GM12865 (cell line): ENCODE measurements at places on chromosomes 12 and 14.
A peak's percentile ranks its signal among the peaks of the same experiment; 100 is the strongest.

DNA sequence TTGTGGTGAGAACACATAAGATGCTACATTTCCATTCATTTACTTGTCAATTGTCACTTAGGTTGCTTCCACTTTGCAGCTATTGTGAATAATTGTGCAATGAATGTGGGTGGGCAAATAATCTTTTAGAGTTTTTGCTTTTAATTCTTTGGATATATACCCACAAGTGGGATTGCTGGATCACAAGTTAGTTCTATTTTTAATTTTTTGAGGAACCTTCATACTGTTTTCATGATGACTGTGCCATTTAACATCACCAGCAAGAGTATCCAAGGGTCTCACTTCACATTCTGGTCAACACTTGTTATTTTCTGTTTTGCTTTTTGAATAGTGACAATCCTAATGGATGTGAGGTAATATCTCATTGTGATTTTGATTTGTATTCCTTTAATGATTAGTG, 10.5 kb downstream of the CLEC6A start:
- no peak for DNase-seq

- DNase-seq = no peak
Measured at GRCh38 chr12:83031196-83031595, 344.5 kb downstream of the TMTC2 start.

DNA sequence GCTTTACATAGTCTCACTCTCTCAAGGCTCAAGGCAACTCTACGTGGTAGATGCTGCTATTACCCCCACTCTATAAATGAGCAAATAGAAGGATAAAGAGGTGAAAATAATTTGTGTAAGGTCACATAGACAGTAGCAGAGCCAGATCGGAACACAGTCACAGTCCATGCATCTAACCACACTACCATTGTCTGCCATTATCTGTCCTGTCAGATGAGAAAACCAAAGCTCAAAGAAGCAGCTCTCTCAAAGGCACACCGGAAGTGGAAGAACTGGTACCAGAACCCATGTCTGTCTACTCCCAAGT, 134.4 kb upstream of the NUDT4 start:
- DNase-seq = no peak

GRCh38 chr14:72808564-72808963, 85.3 kb downstream of the DPF3 start:
- DNase-seq = no peak

- peak; percentile 70 for DNase-seq
Measured at GRCh38 chr14:105448706-105449111, 25.9 kb upstream of the CRIP2 start.

DNA sequence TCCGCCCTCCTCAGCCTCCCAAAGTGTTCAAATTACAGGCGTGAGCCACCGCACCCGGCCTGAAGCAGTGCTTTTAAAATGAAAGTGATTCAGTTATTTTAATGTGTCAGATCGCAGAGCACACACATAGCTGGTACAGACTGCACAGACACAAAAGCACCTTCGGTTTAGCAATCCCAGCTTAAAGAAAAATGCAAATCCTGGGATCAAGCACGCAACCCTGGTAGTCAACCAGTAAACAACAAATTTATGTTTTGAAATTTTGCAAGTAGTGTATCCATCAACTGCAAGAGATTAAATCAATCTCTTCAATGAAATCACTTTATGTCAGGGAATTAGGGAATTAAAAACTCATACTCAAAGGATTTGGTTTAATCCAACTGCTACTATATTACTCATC, 28.4 kb downstream of the SLC38A1 start:
- DNase-seq = no peak

DNA sequence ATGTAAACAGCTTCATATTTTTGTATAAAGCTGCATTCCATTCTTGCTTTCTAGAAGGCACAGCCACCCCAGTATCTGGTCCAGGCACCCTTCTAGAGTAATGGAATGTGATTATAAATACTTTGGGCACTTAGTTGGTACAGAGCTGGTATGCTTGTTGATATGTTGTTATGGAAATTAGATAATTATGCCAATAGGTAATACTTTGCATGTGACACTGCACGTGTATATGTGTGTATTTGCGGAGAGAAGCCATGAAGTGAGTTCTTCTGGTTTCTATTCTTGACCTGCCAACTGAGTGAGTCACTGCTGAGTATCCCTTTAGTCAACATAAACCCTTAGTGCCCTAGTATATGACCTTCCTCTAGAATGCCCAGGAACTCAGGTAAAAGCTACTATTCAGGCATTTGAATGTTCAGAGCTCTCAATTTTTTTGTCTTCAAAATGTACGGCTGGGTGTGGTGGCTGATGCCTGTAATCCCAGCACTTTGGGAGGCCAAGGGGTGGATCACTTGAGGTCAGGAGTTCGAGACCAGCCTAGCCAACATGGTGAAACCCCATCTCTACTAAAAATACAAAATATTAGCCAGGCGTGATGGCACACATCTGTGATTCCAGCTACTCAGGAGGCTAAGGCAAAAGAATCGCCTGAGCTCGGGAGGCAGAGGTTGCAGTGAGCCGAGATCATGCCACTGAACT, 6.2 kb upstream of the TCP11L2 start:
- no peak for DNase-seq

- DNase-seq = peak; percentile 54
Measured at GRCh38 chr12:102652645-102653313, 172.4 kb upstream of the IGF1 start.

- DNase-seq = no peak
Measured at GRCh38 chr12:202081-202731, 11.8 kb downstream of the SLC6A12 start.

- DNase-seq = no peak
Measured at GRCh38 chr14:104536942-104537612, 42.5 kb upstream of the C14orf180 start.

DNA sequence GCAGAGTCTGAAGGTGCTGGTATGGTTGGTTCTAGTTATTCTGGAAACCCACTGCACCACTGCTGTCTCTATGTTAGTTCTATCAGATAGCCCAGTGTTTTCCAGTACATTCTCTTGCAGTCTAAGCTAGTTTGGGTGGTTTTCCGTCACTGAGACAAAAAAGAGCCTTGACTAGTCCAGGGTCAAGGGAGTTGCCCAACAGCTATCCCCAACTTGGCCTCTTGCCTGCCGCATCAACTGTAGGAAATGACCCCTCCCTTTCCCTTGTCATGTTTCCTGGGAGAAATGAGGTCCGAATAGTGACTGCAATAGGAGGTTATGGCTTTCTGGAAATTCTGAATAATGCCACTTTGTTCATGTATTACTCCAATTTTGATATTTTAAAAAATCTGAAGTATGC, 160.4 kb downstream of the EFCAB11 start:
- DNase-seq = no peak

DNA sequence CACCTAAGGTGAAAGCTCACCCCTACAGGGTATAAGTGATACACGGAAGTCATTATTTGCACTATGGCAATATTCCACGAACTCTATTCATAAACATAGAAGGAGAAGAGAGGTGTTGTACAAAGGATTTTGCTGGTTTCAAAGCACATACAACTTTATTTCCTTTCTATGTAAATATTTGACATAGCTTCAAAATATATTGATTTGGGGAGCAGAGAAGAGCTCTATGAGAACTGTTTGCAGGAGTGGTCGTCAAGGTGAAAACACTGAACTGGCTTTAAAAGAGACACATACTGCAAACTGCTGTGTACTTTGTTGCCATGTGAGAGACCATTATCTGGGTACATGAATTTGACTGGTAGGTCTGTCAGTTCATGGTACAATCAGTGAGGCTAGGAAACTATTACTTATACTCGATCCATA, 16.7 kb downstream of the CNIH1 start:
- DNase-seq = no peak

DNA sequence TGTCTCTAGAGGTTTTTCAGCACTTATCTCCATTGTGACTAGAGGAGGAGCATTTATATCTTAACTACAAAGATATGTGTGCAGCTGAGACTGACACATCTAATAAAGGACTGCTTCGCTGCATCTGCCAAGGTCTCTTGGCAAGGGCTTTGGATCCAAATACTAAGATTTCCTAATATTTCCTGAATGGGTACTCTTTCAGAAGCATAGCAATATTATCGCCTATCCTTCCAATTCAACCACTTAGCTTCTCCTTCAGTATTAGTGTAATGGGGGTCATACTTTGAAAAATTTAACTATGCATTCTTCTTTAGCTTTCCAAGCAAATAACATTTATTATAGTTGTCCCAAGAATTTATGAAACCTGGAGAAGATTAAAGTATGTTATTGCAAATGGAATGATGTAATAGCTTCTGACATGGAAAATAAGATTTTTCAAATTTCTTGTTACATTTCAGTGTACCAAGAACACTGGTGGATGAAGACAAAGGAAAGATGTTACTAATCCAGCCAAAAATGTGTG, 243.0 kb upstream of the PDE3A start:
- no peak for DNase-seq

GRCh38 chr12:132724506-132725241, 14.0 kb downstream of the PGAM5 start:
- no peak for DNase-seq

GRCh38 chr14:96122496-96122895, 82.1 kb upstream of the BDKRB2 start:
- DNase-seq = no peak

DNA sequence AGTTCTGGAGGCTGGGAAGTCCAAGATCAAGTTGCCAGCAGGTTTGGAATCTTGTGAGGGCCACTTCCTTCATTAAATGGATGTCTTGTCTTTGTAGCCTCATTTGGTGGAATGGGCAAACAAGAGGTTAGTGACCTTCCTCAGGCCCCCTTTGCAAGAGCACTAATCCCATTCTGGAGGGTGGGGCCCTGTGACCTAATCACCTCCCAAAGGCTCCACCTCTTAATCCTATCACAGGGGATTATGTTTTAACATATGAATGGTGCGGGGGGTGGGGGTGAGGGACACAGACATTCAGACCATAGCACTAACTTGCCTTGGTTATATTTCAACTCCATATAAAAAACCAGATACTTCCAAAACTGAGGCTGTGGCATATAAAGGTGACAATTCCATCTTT, 59.9 kb upstream of the PPP4R3A start:
- no peak for DNase-seq

GRCh38 chr14:29649170-29649569, 278.5 kb downstream of the PRKD1 start:
- no peak for DNase-seq

DNA sequence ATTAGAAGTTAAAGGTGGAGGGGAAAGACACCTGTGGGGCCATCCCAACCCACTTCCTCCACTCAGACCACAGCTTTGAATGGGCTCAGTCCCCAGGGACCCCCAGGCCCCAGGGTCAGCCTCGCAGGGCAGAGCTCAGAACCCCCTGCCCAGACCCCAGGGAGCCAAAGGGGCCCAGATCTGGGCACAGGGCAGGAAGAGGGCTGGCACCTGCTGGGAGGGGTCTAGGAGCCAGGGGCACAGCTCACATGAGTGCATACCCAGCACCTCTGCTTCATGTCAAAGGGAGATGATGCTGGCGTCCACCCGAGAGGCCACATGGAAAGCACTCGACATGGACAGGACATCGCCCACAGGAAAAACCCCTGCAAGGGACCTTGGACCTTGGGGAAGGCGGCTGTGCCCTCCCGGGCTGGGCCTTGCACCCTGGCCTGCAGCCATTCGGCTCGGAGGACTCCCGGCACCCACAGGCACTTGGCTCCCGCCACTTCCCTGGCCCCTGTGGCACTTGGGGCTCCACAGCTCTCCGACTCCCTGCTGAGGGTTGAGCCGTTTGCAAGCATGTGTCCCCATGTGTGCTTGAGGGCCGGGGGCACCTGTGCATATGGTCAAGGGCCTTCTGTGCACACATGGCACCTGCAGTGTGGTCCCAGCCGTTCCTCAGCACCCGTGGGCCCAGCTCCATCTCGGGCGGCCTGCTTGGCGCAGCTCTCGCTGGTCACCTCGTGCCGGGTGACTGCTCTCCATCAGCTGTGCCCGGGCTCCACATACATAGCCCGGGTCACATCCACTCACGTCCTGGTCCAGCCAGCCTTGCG, 7.8 kb upstream of the AMN start:
- no peak for DNase-seq

GRCh38 chr14:68896132-68896531, 83.0 kb downstream of the ACTN1 start:
- DNase-seq = peak; percentile 18

DNA sequence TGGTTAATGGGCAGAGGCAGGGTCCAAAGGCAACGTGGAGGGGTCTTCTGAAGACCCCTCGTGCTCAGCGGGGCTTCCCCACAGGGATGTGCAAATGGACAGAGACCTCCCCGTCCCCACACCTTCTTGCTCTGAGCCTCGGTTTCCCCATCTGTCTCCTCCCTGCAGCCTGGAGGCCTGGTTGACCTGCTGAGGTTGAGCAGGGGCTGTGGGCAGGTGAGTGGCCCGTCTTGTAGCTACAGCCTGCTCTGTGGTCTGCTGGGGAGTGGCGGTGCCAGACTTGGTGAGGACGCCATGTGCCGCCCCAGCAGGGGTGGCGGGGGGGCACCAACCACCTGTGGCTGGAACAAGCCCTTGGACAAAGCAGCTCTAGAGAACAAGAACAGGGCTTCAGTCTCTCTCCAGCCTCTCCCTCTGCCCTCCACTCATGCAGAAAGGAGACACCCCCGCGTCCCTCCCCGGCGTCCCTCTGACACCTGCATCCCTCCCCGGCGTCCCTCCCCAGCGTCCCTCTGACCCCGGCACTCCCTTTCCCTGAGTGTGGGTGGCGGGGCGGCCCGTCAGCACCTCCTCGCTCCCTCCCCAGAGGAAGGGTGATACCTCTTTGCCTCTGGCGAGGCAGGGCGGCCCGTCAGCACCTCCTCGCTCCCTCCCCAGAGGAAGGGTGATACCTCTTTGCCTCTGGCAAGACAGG, 83.7 kb downstream of the NOC4L start:
- no peak for DNase-seq

- DNase-seq = peak; percentile 33
Measured at GRCh38 chr12:93572712-93573551, 457 bp downstream of the SOCS2 start.

DNA sequence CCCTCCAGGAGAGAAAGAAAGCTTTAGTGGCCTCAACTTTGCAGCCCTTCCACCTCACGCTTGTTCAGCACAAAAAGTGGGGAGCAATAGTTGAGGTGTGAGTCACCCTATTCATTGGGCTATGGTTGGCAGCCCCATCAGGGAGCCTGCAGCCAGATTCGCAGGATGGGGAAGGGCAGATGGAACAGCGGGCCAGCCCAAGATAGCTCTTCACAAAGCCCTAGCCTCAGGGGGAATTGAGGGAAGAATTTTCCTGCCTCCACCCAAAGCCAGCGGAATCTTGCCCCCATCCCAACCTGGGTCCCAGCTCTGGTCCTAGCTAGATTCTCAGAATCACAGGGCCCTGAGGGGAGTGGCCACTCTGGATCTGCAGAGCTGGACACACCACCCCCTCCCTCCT, 3.6 kb upstream of the KRT5 start:
- no peak for DNase-seq

GRCh38 chr12:107105410-107105703, 12.0 kb upstream of the CRY1 start:
- no peak for DNase-seq

- no peak for DNase-seq
Measured at GRCh38 chr12:132617822-132618682, 524 bp upstream of the P2RX2 start.

DNA sequence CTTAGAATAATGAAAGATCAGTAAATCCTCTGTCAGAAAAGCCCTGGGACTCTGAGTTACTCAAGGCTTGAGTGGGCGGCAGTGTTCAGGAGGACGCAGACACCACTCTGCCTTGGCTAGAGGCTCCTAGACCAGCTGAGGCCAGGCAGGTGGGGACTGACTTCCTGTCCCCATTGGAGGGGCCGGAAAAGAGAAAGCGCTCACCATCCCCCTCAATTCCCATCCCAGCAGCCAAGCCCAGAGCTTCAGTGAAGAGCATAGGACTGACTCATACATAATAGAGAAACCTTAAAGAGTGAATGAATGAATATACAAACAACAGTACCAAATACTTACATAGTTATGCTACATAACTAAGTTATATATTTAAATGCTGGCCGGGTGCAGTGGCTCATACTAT, 62.0 kb downstream of the PLEKHG7 start:
- DNase-seq = no peak
